ENCODE measurements at places on chromosomes 16 and 17.

GRCh38 chr17:11293480-11293879 is 52.5 kb downstream of the SHISA6 start:
- no peak for DNase-seq

- DNase-seq = no peak
Measured at GRCh38 chr17:14337596-14338079, 36.8 kb downstream of the HS3ST3B1 start.

- DNase-seq = no peak
Measured at GRCh38 chr16:7714775-7715174, 382.1 kb downstream of the RBFOX1 start.

- DNase-seq = peak; percentile 88
Measured at GRCh38 chr17:35799942-35800341, 4.5 kb upstream of the MMP28 start.

GRCh38 chr16:31916056-31916488 is 42.5 kb downstream of the ZNF267 start:
- no peak for DNase-seq

DNA sequence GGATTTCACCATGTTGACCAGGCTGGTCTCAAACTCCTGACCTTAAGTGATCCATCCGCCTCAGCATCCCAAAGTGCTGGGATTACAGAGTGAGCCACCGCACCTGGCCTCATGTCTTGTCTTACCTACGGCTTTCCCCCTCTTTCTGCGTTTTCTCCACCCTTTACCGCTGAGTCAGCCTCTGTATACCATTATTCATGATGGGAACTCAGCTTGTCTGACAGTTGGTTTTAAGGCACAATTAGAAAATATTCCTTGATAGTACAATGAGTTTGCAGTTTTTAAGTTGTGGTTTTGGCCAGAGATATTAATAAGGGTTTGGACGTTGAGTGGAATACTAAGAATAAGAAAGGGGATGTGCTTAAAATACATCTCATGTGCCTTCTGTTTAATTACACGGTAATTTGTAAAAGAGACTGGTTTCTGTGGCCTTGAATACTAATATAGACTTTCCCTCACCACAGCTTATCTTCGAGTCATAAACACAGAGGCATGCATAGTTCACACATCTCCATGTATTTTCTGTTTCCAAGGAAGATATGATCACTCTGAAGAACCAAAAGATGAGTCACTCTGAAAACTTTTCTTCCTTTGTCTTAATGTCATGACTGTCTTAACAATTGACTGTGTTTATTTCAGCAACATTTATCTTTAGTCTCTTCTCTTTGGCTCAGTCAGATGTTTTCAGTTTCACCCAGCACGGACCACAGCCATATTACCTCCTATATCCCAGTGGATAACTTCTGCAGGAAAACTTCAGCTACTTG is 54.4 kb downstream of the PITPNC1 start:
- no peak for DNase-seq

GRCh38 chr17:28907709-28908475 is 5.0 kb upstream of the DHRS13 start:
- DNase-seq = no peak

GRCh38 chr16:8831871-8832716 is 34.5 kb downstream of the PMM2 start:
- DNase-seq = no peak

DNA sequence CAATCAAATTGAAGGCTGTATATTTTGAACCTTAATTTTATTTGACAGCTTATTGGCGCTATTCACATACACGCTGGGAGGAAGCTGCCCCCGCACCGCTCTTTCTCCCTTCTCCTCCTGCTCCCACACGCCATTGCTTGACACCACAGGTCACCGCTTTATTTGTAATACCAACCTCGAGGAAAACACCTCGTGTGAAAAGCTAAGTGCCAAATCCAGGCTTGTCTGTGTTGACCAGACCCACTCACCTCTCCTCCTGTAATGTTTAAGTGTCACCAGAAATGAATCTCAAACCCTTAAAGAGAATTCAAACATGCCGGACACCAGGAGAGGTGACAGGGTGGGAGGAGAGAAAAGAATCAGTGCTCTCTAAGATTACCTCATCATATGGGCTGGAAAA is 331.4 kb downstream of the GRIN2A start:
- DNase-seq = no peak

- DNase-seq = no peak
Measured at GRCh38 chr16:87336434-87337240, 19.4 kb upstream of the C16orf95 start.

DNA sequence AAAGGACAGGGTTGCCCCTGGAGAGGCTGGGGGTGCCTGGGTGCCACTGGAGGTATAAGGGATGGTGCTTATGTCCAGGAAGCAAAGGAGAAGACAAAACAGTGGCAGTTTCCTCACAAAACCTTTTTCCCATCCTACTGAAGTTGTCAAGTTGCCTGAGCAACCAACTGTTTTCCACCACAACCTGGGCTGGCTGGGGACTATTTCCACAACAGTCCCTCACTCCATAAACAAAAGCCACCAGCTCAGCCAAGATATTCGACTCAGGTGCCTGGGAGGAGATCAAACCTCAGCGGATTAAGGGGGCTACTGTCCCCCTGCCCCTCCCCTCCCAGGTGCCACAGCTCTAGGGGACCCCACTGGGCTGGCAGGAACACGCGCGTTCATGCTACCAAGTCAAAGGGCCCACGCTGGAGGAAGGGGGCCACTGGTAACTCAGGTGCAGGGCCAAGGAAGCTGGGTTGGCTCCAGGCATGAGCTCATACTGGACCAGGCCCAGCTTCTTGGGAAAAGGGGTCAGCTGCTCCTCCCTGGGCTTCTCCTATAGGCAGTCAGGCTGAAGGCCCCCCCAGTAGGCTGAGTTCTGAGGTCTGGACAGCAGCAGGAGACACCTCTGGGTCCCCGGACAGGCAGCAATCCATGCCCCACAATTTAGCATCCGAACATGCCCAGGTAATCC is 45.7 kb upstream of the MRPS23 start:
- DNase-seq = peak; percentile 85

GRCh38 chr17:27921077-27921476 is 27.9 kb upstream of the LYRM9 start:
- DNase-seq = no peak

DNA sequence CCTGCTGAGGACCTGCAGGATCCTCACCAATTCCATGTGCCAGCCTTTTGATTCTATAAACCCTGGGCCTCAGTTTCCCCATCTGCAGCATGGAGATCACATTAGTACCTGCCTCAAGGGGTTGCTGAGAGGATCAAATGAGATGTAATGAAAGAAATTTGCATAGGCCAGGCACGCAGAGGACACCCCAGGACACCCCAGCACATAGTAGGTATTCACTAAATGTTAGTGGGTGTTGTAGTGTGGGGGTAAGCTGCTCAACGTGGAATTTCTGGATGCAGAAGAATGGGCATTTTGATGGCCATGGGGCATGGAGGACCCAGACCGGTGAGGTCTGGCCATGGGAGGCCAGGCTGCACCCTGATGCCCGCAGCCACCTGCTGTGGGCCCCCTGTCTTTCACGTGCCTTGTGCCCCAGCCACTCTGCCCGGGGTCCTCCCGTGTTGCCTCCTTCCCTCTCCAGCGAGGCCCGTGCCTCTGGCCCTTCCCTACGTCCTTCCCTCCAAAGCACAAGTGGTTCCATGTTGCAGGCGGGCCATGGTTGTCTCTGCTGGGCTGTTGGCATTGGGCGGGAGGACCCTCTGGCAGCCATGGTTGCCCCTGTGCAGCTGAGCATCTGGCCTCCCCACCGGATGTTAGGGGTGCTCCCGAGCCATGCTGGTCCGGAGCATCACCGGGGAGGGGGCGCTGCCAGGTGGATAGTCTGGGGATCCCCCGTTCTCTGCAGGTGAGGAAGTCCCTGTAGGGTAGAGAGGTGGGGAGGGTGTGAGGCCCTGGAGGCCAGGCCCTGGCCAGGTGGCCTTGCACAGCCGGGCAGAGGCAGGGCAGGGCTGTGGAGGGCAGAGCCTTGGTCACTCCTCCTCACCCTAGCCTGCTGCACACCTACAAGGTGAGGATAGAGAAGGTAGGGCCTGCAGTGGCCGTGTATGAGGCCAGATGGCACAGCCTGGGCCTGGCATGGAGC is 8.6 kb downstream of the MAP2K3 start:
- DNase-seq = no peak

GRCh38 chr17:14777291-14777690 is 476.4 kb downstream of the HS3ST3B1 start:
- no peak for DNase-seq

DNA sequence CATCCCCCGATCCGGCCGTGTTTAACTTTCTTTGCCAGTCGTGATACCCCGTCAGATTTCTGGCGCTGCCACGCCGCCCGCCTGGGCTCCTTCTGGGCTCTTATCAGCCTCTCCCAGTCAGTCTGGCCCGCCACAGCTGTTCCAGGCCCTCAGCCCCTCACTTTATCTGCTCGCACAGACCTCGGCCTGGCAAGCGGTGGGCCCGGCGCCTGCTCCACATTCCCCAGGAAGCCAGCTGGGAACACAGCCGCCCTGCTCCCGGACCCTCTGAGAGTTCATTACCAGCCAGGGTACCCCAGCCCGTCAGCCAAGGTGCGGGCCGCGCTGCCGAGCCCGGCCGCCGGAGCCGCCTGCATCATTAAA is 157.5 kb downstream of the ZNF423 start:
- peak; percentile 77 for DNase-seq

- no peak for DNase-seq
Measured at GRCh38 chr16:5971106-5971505, 873.5 kb upstream of the EEF2KMT start.

- DNase-seq = no peak
Measured at GRCh38 chr17:64173646-64174045, 43.7 kb upstream of the ERN1 start.

DNA sequence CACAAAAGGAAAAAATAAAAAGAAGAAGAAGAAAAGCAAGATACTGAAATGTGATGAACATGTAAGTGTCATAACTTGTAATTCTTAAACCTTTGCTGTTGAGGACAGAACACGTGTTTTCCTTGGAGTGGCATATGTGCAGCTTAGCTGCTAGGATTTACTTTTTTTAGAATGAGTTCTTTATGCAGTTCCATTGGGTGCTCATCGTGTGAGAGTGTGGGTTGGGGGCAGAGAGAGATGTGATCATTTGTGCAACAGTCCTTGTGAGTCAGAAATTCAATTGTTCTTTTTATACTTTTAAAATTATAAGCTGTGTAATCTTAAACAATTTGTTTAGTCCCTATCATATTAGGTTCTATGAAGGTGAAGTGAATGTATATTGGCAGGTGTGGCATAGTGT is 5.5 kb upstream of the DHRS11 start:
- no peak for DNase-seq

- no peak for DNase-seq
Measured at GRCh38 chr16:71443714-71444113, 1.9 kb upstream of the TLE7 start.

- no peak for DNase-seq
Measured at GRCh38 chr16:51553910-51554309, 402.8 kb upstream of the SALL1 start.

DNA sequence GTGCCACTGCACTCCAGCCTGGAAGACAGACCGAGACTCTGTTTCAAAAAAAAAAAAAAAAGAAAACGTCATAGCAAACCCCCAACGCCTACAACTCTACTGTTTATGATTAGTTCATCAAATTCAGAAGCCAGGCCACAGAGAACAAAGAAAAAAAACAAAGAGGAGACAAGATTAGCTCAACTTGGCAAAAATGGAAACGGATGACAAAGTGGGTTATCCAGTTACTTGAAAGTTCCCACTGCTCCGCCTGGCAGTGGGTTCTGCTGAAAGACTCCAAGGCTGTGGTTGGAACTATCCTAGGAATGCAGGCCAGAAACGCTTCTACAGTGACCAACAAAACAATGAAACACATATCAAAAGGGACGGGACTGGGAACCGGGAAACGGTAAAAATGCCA is 53.1 kb downstream of the MRM3 start:
- DNase-seq = peak; percentile 85

- no peak for DNase-seq
Measured at GRCh38 chr16:57480754-57481230, 5.5 kb downstream of the DOK4 start.

DNA sequence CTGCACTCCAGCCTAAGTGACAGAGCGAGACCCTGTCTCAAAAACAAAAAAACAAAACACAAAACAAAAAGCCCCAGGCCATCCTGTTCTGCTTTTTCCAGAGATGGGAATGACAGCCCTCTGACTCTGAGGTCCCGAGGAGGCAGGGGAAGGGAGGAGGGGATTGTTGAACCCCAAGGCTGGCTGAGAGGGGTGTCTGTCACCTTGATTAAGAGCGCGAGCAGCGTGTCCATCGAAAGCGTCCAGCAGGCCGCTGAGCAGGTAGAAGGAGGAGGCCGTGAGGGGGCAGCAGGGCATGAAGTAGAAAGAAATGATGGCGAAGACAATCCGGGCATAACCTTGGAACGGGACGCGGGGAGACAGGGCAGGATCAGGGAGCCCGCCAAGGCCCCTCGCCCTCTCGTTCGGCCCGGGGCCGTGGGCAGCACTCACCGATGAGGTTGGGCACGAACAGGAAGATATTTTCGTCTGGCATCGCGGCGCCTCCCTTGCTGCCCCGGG is 593 bp downstream of the CDIPT start:
- DNase-seq = no peak

All from femur (tissue), 1 donor.